Skeletal muscle cell (primary cell): ENCODE measurements at places on chromosomes 6 and 20.

DNA sequence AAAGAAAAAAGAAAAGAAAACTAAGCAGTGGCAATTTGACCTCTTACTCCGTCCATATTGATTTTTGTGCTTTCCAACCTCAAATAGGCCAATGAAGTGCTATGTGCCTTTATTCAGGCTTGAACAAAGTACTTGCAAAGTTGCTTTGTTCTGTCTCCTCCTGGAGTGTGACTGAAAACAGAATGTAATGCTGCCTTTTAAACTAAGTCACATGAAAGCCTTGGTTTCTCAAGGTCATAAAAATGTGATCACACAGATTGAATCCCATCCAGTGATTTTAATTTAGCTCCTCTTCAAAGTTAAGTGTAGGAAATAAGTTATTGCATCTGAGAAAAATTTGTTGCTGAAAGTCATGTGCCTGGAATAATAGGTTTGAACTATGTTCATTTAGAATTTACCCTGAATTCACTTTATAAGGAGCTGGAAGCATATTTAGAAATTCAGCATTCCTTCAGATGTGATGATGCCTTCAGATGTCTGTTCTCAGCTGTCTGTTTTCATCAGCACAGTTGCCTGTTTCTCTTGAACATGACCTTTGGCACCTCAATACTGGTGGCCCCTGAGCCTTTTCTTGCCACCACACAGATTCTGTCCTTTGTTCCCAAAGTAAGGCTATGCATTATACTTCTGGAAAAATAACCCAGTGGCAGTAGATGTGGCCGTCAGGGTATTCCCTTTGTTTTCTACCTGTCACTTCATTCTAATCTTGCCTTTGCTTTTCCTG is 48.8 kb downstream of the KIZ start:
- DNase-seq = no peak

GRCh38 chr6:134373282-134373922 is 55.5 kb upstream of the SGK1 start:
- peak; percentile 91 for DNase-seq

DNA sequence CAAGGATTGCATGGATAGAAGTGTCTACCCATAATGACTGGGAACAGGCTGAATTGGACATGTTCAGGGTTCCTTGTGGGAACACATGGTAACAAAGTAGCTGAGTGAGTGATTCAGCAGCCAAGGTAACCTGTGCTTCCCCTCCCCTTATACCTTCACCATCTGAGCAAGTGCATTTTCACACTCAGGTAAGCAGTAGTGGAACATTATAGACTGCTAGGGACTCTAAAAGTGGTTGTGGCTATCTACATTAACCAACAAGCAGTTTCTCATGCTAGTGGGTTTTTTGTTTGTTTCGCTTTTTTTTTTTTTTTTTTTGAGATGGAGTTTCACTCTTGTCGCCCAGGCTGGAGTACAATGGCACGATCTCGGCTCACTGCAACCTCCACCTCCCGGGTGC is 41.4 kb downstream of the KIZ start:
- DNase-seq = no peak

DNA sequence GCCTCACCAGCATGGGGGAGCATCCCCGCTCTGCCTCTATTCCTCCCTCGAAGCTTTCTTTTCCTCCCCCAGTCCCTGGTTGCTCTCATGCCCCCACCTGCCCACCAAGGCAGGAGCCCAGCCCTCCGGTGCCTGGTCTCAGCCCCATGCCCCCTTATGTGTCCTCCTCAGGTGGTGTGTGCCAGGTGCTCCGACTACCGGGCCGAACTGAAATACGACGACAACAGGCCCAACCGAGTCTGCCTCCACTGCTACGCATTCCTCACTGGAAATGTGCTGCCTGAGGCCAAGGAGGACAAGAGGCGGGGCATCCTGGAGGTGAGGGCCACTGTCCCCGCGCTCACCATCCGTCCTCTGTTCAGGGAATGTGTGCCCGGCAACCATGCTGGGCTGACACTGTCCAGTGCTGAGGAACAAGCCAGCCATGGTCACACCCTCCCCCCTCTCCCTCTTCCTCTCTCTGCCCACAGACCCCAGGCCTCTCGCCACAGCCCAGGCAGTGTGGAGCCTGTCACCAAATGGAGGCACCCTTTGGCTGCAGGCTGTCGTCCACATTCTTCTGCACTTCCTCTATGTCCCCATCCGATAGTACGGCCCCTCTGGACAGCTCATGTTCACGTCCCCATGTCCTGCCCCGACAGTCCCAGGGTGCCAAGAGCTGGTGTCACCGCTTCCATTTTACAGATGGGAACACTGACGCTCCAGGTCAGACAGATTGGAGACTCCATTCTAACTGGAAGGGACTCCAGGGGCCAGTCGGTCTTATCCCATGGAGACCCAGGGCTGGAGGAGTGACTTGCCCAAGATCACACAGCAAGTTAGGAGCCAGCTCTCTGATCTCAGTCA is 20.4 kb downstream of the FGD2 start:
- no peak for DNase-seq

DNA sequence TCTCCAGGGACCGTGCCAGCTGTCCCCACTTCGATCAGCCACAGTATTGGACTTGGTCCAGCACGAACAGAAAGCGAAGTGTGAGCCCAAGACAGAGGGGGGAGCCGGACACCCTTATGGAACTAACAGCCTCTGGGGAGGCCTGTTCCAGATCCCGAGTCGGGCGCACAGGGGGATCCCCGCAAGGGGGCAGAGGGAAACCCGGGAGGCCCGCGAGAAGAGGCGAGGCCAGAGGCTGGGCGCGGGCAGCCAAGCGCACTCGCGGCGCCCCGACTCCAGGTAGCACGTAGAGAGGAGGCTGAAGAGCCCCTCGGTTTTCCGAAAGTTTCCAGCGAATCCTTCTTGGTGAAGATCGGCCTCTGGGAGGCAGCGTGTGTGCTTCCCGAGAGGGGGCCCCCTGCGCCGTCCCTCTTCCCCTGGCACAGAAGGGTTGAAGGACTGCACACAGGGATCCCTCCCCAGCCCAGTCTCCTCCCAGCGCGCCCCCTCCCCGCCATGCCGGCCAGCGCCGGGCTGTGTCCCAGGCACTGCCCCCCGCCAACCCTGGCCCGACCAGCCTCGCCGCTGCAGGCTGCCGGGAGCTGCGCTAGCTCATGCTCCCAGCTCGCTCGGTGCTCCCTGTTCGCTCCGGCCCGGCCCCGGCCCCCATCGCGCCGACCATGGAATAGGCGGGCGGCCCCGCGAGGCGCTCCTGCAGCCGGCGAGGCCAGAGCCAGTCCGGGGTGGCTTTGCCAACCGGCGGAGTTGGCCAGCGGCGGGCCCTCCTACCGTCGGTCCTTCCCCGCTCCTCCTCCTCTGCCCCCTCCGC is 577 bp upstream of the SLC24A3 start:
- no peak for DNase-seq

DNA sequence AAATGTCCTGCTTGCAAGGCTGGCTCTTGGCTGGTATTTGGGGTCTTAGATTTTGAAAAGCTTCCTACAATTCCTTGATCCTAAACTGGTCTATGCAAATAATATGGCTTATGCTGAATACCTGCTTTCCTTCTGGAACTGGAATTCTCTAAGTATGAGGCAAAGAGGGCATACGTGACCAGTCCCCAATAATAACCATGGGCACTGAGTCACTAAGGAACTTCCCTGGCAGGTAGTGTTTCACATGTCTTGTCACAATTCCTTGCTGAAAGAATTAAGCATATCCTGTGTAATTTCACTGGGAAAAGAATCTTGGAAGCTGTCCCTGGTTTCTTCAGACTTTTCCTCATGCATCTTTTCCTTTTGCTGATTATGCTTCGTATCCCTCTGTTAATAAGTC is 106.5 kb downstream of the MMS22L start:
- no peak for DNase-seq

GRCh38 chr6:91860541-91861335 is 1273.9 kb upstream of the MAP3K7 start:
- DNase-seq = peak; percentile 19
